ENCODE measurements at places on chromosomes 7 and 10.
A peak's percentile ranks its signal among the peaks of the same experiment; 100 is the strongest.

DNA sequence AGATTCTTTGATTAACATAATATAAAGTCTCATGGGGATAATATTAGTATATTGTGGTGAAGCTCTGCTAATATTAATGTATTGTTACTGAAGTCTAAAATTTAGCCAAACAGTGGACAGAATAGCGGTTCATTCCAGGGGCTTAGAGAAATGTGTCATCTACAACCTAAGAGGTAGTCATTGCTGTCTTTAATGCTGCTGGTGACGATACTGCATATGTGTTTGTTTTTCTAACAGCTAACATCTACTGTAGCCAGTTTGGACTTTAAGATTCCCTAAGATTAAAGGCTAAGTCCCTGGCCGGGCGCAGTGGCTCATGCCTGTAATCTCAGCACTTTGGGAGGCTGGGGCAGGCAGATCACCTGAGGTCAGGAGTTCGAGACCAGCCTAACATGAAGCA lies 102.0 kb upstream of the SAMD8 start:
- no peak overlapping the region for H3K27ac ChIP-seq
- no peak overlapping the region for H3K4me3 ChIP-seq
- no peaks in the 10 kb centered on the region for H3K36me3 ChIP-seq
- DNase-seq, result no peak

GRCh38 chr10:103765981-103766380 lies 89.4 kb downstream of the SH3PXD2A start:
- no peaks in the 10 kb centered on the region for H3K36me3 ChIP-seq
- H3K4me1 ChIP-seq, result peaks cover 48% of the 10 kb centered on the region
- DNase-seq, result peak; percentile 77
- H3K4me3 ChIP-seq, result peak overlapping the region; percentile 3
- no peak overlapping the region for H3K27ac ChIP-seq

GRCh38 chr7:69932034-69932628 lies 333.9 kb downstream of the AUTS2 start:
- no peak for DNase-seq
- no peak overlapping the region for H3K27ac ChIP-seq
- no peak overlapping the region for H3K4me3 ChIP-seq
- no peaks in the 10 kb centered on the region for H3K27me3 ChIP-seq
- no peaks in the 10 kb centered on the region for H3K4me1 ChIP-seq
- H3K36me3 ChIP-seq, result no peaks in the 10 kb centered on the region

DNA sequence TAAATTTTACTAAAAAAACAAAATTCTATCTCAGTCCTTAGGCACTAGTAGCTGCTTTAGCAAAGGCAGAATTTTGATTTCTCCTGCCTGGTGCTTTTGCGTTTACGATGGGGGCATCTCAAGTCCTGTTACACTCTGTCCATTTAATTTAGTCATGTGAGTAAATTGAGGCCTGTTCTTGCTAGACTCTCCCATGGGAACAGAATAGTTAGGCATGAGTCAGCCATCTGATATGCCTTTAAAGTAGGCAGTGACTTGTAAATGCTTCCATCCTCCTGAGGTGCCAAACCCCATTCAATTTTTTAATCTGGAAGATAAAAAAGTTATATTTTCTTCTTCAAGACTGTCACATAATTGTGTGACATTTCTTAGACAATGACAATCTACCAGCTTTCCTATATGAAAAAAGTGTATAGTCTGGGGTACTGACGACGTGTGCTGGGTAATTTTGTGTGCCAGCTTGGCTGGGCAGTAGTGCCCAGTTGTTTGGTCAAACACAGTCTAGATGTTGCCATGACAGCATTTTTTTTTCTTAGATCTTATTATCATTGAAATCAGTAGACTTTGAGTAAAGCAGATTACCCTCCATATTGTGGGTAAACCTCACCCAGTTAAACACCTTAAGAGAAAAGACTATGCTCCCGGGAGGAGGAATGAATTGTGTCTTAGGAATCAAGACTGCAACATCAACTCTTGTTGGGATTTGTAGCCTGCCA lies 603.4 kb downstream of the SORCS1 start:
- DNase-seq, result no peak
- no peaks in the 10 kb centered on the region for H3K36me3 ChIP-seq
- H3K27ac ChIP-seq, result no peak overlapping the region
- no peaks in the 10 kb centered on the region for H3K27me3 ChIP-seq

- peak within 1 kb of the TSS; percentile 53 for H3K4me3 ChIP-seq
- DNase-seq, result no peak
- H3K36me3 ChIP-seq, result no peaks in the 10 kb centered on the region
- H3K27ac ChIP-seq, result no peak within 1 kb of the TSS
Measured at GRCh38 chr7:128937647-128938543, at the start of gene IRF5. Gene IRF5, plus strand, starts transcription at chr7:128937927. Its CDS starts 4,155 bp downstream, at chr7:128942082.

All from CD8-positive, alpha-beta memory T cell (primary cell).